ENCODE measurements at places on chromosomes 11 and 22.

DNA sequence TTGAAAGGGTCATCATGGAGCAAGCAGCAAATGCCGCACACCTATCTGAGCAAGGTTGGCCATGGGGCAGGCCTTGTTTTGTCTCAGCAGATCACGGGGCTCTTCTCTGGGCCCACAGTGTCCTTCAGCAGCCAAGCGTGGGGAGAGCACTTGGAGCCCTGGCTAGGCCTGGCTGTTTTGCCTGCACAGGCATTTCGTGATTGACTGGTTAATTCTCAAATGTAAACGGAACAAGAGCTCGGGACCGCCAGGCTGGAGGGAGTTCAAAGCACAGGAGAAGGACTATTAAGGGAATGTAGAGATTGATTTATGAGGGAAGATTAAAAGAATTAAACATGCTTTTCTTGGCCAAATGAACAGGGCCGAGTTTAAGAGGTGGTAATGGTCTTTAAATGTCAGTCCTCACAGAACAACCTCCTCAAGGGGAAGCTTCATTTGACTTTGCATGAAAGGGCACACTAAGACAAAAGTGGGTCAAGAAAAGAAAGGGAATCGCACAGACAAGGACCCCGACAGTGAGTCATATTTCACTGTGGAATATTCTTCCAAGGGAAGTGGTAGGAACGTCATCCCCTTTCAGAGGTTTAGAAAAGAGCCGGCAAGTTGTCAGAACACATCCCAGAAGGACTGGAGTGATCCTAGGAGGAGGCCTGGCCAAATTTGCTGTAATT, 20.7 kb downstream of the SPON1 start:
- DNase-seq: no peak

- no peak for DNase-seq
These were observed 2.9 kb upstream of the TUBGCP6 start for GRCh38 chr22:50247748-50248147.

DNA sequence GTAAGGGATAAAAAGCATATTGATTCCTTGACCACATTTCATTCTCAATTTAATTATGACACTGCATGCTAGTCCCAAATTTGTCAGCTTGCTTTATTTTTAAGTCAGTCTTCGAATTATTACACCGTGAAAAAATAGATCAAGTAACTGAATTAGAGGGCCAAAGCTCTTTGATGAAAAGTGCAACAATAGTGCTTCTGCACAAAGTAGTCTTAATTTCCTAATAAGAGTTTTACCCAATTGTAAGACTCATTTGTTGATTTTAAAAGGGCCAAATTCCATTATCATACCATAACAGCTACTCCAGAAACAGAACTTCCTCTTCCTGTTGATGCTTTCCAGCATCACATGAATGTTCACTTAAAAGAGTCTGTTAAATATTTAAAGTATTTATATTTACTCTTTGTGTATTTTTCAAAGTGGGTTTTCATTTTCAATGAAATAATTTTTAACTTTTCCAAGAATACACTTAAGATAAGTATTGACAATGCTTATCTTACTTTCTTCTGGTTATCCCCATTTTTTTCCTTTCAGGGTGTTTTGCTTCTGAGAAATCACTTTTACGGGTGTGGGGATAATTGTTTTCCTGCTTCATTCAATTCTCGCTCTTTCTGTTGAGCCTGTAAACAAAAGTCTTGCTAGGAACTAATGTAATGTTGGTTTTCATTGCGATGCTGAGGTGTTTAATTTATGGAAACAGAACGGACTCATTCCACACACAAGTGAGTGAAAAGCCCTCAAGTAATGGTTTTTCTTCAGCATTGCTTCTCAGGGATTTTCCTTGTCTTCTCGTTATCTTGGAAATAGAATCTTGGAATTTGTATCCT, 2.1 kb downstream of the ARHGEF12 start:
- DNase-seq: no peak

DNA sequence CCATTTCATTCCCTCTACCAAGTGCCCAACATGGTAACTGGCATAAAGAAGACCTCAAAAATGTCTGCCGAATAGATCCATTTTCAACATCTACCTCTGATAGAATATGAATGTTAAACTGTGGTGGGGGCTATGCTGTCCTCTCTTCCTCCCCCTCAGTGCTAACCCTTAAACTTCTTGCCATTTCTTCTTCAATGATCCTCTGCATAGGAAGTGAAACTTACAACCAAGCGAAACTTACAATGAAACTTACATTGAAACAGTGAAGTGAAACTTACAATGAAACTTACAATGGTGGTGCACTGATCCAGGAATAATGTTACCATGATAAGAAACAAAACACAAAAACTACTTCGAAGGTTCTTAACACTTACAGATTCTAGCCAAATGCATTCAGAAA, 4.7 kb downstream of the RTCB start:
- no peak for DNase-seq

DNA sequence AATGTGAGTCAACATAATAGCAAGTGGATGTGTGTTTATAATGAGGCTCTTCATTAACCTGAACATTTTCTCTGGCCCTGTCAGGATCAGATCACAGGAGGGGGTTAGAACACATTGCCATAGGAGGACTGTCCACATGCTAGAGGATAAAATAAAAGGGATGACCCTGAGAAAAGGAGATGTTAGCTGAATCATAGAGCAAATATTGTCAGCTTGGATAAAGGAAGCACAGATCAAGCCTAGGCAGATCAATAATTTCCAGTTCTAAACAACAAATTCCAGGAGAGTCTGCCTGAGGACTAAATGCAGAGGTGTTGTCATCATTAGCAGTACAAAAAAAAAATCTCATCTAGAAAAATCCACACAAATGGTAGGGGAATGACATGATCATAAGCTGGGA, 337.9 kb downstream of the LRRC4C start:
- no peak for DNase-seq

GRCh38 chr11:34549271-34549670, 35.7 kb upstream of the ELF5 start:
- no peak for DNase-seq

GRCh38 chr11:17812865-17813187, 78.2 kb downstream of the KCNC1 start:
- no peak for DNase-seq
